ENCODE measurements at places on chromosomes 16 and 17.

DNA sequence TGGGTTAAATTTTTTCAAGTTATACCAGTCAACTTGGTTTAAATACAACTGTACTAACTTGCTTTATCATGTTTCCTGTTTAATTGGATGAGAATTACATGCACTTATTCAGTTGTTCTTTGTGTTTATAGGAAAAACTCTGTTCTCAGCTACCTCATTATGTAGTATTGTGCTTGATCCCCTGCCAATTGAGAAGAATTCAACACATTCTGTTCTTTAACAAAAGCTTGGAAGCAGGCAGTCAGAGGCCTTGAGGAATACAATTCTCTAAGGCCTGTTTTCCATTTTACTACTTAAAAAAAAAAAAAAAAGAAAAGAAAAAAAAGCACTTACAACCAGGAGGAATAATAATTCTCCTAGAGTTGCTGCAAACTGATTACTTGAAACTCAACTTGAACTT is 60.6 kb upstream of the CMIP start:
- DNase-seq = peak; percentile 53

DNA sequence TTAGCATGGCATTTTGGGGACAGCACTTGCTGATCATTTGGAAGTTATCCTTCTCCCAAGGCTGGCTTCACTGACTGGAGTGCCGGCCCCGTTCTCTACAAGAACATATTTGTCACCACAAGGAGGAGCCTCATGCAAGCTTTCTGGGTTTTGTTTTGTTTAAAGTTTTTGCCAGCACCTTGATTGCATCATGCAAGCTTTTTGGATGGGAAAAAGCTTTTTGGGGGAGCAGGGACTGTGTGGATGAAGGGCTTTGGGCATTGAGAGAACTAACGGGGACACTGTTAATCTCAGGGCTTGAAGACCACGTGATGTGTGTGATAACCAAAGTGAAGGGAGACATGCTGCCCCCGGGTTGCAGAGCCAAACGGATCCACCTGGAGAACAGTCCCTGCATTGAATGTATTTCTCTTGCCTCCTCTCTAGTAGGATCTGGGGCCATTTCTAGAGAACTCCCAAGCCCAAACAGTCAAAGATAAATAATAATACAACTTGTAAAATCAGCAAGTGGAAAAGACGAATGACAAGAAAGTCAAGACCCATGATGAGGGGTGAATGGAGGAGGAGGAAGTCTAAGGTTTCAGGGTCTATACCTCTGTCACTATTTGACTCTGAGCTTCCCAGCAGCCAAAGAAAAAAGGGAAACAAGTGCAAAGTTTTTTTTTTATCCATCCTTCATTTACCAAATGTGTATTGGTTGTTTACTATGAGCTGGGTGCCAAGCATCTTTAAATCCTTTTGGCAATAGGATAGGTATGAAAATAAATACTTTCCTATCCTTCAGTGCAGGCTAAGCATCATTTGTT is 17.2 kb downstream of the TMEM114 start:
- peak; percentile 51 for DNase-seq

DNA sequence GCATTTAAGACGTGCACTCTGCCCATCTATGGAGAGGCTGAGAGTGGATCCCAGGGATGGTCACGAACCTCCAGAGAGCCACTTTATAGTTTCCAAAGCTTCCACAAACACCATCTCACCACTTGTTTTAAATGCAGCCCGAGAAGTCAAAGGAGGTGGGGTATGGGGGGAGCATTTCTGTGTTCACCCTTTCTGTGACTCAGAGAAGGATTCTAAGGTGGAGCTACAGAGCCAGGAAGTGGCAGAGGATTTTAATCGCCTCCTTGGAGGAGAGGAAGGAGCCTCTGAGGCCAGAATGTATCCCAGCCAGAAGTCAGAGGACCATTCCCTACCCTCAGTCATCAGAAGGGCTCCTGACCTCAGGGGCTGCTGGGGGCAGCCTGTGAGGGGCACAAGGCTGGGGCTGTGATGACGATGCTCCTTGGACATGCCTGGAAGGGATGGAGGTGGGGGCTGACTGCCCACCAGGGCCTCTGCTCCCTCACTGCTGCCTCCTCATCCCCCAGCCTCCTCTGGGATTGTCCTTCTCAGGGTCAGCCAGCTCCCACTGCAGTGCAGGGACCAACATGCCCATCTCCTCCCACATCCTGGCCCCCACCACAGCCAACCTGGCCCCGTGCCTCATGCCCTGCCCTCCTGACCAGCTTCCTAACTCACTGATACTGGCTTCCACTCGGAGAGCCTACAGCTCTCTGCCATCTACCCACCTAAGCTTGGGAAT is 2.8 kb downstream of the XYLT2 start:
- peak; percentile 56 for DNase-seq

DNA sequence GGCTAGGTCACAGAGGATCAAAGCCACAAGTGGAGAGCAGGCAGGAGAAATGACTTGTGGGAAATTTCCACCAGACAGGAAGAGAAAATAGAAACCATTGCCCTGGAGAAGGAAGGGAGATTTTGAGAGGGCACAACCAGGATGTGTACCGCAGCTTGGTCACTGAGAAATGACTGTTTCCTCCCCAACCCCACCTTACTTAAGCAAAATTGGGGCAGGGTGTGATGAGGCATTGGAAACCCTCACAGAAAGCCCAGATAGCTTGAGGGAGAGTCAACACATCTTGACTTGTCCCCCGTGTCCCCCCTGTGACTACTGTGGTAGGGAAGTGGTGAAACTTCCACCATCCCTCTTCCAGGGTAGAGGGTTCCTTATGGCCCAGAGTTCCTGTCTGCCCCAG is 113.5 kb upstream of the FAM20A start:
- no peak for DNase-seq

DNA sequence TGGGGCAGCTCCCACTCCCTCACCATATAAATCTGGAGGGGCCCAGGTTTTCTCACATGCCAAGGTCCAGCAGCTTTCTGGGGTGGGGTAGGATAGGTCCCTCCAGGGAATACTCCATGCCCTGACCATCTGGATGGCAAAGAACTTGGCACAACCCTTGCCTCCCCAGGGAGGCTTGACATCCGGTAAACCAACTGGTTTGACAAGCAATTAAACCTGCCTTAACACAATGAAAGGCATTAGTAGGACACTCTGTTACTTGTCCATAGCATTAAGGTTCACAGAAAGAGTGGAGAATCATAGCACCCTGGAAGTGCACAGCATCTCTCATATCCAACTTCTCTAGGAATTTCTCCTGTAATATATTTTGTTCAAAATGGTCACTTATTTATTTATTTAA is 63.9 kb upstream of the MAF start:
- DNase-seq = no peak

GRCh38 chr16:1708083-1708767 is 2.2 kb downstream of the MAPK8IP3 start:
- DNase-seq = peak; percentile 32

GRCh38 chr16:852451-853185 is 52.1 kb upstream of the GNG13 start:
- DNase-seq = no peak

DNA sequence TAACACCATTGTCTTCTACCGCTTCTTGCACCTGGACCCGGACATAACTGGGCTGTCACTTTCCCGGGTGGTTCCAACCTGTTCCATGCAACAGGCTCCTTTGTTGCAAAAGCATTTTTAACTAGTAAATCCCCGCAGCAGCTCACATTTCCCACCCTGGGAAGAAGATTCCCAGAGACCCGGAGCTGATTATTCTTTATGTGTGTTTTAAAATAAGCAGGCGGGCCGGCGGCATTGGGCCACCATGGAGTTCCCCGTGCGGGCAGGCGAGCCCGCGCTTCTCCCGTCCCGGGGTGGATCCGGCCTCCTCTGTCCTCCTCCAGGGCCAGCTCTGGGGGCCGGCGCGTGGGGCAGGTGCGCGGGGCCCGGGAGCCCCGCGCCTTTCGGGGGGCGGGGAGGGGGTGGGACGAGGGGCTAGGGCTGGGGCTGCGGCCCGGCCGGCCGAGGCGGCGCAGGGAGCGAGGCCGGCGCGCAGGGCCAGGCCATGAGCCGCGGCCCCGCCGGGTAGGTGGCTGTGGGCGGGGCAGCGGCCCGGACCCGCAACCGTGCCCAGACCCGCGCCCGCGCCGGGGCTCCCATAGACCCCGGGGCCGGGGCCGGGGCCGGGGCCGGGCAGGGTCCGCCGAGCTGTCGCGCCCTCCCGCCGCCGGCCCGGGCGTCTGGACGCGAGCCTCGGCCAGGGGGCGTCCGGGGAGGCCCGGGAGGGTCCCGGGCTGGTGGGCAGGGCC is 1.7 kb downstream of the CRAMP1 start:
- DNase-seq = no peak

DNA sequence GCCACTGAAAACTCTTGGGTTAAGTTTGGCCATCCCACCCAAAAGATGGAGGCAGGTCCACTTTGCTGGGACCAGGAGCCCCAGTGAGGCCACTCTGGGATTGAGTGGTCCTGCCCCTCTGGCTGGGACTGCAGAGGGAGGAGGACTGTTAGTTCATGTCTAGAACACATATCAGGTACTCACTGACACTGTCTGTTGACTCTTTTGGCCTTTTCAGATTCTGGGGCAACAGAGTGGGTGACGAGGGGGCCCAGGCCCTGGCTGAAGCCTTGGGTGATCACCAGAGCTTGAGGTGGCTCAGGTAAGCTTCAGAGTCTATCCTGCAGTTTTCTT is 19.5 kb upstream of the CYLD start:
- DNase-seq = no peak

DNA sequence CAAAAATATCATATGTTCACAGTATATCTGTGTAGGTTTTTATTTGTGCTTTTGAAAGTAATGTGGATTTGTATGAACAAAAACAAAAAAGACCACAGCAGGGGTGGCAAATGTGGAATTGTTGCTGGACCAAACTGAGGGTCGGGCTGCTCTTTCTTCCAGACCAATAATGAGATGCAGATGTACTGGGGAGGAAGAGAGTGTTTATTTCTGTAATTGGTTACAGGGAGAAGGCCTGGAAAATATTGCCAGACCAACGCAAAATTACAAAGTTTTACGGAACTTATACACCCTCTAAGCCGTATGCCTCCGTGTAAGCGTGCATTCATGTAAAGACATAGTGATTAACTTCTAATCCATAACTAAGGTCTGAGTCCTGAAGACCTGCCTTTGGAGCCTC is 353.9 kb upstream of the C16orf82 start:
- no peak for DNase-seq

DNA sequence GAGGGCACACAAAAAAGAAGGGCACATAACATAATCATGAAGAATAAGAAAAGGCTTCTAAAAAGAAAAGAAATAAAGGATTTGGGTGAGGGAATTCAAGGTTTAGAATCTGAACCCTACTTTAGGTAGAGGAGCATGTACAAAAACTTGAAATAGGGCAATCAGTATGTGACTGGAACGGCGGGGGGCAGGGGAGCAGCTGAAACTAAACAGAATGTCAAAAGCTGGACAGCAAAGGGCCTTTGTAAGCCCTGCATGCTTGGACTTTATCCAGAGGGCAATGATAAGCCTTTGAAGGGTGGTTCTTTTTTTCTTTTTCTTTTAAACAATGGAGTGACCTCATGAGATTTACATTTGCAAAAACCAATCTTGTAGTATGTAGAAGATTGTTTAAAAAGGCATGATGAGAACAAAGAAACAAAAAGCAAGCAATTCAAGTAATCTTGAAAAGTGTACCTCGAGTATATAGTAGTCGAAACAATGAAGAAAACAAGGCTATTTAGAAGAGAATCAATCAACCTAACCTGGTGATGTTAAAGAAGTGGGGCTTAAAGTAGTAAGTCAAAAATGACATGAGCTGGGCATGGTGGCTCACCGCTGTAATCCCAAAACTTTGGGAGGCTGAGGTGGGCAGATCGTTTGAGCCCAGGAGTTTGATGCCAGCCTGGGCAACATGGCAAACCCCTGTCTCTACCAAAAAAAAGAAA is 46.7 kb upstream of the ANKFY1 start:
- DNase-seq = peak; percentile 47

DNA sequence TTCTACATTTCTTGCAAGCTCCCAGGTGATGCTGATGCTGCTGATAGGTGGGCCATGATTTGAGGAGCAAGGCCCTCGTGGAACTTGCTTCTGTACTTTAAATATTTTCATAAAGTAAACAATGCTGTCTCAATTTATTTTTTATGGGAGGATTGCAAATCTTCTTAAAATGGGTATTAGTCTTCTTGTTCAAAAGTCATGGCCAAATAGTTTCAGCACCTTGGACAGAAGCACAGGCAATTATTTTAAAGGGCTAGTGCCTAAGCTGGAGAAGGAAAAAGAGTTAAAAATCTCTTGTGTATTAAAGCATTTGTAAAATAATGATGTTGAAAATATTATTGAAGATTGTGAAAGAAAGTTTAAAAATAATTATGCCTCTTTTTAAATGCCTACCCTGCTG is 50.5 kb downstream of the GPR139 start:
- DNase-seq = peak; percentile 10

- DNase-seq = no peak
These were observed 6.8 kb downstream of the ZNF263 start for GRCh38 chr16:3289998-3290673.
